Stimulated activated CD8-positive, alpha-beta memory T cell treated with anti-CD3 and anti-CD28 coated beads, Interleukin-7, amount 100 ng/mL, for 1 hour (primary cell): ENCODE measurements at places on chromosomes 2 and 18.

- DNase-seq: no peak
Measured at GRCh38 chr18:69127873-69128500, 272.7 kb upstream of the DOK6 start.

DNA sequence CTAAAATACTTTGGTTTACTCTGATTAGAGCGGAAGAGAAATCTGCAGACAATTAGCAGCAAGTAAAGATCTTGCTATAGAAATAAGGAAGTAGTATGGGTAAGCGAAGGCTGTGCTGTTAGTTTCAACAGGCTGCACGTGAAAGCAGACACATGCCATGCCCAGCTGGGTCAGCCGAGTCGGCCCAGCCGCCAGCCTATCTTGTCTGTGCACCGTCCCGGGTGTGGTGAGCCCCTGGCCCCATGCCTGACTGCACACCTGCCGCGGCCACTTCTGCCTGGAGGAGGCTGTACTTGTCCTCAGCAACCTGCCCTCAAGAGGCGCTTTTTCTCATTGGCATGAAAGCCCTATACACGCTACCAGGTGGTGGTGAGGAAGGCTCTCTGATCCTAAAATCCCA lies 185.5 kb downstream of the SEPTIN10 start:
- no peak for DNase-seq

- no peak for DNase-seq
Measured at GRCh38 chr18:4391859-4392258, 63.2 kb downstream of the DLGAP1 start.

DNA sequence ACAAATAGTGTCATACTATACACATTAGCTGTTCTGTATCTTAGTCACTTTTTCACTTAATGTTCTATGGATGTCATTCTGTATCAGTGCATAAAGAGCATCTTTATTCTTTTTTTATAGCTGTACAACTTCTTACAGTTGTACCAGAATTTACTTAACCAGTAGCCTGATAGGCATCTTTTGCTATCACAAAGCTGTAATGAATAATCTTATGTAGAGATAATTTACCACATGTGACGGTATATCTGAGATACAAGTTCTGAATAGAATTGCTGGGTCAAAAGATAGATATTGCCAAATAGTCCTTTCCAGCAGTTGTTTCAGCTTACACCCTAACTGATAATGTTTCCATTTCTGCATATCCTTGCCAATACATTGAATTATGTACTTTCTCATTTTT lies 70.0 kb downstream of the PTRHD1 start:
- DNase-seq: no peak

- DNase-seq: no peak
Measured at GRCh38 chr2:44801841-44802776, 139.4 kb upstream of the SIX3 start.

GRCh38 chr2:120826260-120826648 lies 90.6 kb downstream of the GLI2 start:
- no peak for DNase-seq

GRCh38 chr2:46030330-46030729 lies 266.9 kb upstream of the EPAS1 start:
- no peak for DNase-seq

GRCh38 chr2:215870986-215871385 lies 142.4 kb downstream of the MREG start:
- DNase-seq: no peak
